ENCODE measurements at places on chromosomes 2 and 18.

DNA sequence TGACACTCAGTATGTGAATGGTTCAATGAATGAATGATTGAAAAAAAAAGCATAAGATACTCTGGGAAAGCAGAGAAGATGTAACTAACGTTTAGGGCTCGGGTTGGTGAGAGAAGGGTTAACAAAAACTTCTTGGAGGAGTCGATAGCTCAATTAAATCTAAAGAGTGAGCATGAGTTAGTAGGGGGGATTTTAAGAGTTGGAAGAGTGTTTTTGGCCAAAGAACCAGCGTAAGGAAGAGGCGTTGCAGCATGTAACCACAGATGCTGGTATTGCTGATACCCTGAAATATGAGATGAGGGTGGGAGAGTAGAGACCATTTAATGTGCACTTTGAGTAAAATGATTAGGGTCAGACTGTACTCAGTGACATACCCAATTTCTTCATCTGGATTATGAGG lies 14.5 kb downstream of the ARHGAP28 start:
- DNase-seq: no peak

DNA sequence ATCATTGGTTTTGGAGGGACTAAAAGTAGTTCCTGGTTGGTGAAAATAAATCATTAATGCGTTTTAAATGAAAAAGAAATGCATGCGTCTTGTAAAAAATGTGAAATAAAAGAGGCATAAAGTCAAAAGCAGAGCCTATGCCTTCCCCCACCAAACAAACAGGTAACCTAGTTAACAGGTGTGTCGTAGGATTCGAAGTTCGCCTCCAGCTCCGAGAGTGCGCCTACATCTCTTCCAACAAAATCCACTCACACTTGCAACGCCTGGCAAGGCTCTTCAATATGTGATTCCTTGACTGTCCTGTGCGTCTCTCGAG lies 677 bp upstream of the SMAD4 start:
- DNase-seq: no peak

DNA sequence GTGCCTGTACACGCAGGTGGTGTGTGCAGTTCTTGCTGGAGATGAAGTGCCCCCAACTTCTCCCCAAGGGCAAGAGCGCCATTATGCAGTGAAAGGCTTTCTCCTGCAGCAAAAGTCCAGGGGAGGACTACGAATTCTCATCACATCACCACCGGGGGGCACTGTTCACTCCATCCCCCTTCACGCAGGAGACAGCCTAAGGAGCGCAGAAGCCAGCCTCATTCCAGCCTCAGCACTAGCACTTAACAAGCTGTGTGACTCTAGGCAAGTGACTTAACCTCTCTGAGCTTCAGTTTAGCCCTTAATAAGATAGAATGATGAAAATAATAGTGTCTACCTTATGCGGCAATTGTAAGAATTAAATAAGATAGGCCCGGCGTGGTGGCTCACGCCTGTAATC lies 32.3 kb downstream of the DNMT3A start:
- DNase-seq: no peak

DNA sequence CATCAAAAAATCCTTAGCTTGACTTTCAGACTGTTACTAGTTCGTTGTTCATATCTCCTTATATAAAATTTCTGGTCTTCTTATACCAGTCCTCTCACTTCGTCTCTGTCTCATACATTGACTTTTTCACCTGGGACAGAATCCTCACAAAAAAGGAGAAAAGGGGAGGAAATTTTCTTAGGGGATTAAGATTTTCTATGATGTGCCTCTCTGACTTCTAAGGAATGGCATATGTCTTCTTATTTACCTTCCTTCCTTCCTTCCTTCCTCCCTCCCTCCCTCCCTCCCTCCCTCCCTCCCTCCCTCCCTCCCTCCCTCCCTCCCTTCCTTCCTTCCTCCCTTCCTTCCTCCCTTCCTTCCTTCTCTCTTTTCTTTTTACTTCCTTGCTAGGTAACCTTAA lies 27.9 kb downstream of the KCNE4 start:
- no peak for DNase-seq

- DNase-seq: no peak
Observed at GRCh38 chr2:153477636-153478288, 800 bp downstream of the RPRM start.

DNA sequence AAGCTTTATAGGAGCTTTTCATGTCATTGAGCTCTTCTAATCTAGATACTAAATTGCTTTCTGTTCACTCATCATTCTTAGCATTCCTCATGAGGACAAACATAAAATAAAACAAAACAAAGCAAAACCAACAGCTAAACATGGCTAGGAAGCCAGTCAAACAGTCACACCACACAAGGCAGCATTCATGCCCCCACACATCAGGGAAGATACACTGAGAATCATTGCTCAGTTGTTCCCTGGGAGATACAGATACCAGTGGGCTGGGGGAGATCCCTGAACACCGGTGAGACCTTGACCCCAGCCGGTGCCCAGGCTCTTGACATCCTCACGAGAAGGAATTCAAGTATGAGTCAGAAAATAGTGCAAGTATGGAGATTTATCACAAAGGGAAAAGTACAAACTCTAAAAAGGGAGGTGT lies 177.9 kb upstream of the ARL4C start:
- no peak for DNase-seq

Data from stimulated activated CD8-positive, alpha-beta memory T cell treated with anti-CD3 and anti-CD28 coated beads, Interleukin-2, amount 100 ng/mL, for 48 hours (primary cell).